HS-27A (cell line): ENCODE measurements at places on chromosomes 11 and 22.

DNA sequence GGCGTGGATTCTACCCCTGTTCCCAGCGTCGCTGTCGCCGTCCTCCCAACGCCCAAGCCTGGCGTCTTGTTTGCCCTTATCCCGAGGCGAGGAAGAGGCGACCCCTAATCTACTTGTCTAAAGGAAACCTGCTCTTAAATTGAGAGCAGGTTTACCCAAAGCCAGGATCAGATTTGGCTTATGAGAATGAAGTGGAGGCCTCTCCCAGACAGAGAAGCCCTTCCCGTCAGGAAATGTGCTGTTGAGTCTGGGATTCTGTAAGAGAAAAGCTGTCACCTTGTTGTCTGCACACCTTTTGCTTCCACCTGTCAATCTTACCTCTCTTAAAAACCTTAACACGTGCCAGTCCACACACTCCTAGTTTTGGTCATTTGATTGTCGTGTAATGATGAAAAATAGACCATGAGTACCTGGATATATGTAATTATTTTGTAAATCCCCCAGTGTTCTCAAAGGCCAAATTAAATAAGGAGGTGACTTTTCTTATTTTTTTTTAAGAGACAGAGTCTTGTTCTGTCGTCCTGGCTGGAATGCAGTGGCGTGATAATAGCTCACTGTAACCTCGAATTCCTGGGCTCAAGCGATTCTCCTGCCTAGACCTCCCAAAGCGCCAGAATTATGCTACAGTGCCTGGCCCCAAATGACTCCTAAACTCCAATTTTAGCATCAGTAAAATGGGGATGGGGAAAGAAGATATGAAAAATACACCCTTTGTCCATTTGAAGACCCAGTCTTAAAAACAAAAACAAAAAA is 627 bp downstream of the GTF2H1 start:
- DNase-seq = no peak

- no peak for DNase-seq
Measured at GRCh38 chr11:794766-795633, 3.1 kb downstream of the SLC25A22 start.

- no peak for DNase-seq
Measured at GRCh38 chr22:46596819-46597218, 23.4 kb upstream of the GRAMD4 start.

DNA sequence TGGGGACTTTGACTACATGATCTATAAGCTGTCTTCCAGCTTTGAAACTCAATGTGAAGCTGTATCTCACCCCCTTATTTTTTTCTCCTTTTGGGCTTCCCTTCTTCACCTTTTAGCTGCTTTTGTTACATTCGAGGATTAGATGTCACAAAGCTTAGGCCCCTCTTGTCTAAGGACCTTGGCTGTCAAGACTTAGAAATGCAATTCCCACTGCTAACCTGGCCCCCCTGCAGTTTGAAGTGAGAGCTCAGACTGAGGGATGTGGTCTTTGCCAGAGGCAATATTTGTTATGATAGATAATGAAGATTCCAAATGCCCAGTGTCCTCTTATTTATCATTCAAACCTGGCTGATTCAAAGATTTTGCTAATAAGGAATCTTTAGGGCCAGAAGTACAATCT is 128.3 kb downstream of the ARL14EP start:
- DNase-seq = no peak

DNA sequence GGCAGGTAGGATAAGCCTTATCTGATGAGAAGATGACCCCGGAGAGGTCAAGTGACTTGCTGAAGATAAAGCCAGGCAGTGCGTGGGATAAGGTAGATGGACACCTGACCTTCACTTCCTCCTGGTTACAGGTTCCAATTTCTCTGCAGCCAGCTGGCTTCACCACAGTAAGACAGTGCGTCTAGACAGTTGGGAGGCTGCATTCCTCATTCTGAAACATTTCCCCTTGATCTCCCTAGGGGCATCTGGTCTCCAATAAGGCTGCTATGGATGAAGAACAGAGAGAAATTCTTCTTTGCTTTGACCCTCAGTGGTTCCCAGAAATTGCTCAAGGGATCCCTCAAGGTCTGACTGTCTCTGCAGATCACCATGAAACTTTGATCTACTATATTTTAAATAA is 211.3 kb downstream of the MYO18B start:
- DNase-seq = no peak

DNA sequence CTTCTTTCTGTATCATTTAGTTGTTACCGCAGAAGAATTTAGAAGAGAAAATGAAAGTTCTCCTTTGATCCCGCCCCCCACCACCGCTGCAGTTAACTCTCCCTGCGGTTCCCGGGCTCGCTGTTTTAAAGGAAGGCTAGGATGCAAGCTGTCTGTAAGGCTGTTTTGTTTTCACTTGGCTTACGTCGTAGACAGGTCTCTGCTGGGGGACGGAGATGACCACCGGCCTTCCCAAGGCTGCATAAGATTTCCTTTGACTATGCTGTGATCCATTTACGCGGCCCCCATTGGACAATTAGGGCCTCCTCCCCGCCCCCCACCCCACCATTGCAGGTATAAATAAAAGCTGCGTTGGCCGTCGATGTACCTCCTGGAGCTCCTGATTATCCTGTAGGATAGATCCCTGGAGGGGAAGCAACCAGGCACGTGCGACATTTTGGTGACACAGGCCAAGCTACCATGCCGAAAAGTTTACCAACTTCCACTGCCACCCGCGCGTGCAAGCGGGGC is 1.4 kb upstream of the CPT1A start:
- no peak for DNase-seq

GRCh38 chr11:19889531-19889930 is 176.9 kb downstream of the NAV2 start:
- DNase-seq = no peak

GRCh38 chr11:119207415-119207960 is 1.3 kb downstream of the CBL start:
- no peak for DNase-seq

DNA sequence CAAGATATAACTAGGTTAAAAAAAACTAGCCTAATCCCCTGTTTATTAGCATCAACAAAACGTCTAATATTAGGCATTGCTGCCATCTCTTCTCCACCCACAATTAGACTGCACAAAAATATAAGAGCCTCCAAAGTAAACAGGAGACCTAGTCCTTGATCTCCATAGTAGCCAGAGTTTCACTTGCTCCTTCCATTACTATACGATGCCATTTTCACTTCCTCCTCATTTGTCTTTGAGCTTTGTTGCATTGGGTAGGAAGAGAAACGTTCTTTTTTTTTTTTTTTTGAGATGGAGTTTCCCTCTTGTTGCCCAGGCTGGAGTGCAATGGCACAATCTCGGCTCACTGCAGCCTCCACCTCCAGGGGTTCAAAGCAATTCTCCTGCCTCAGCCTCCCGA is 42.3 kb upstream of the RDX start:
- DNase-seq = no peak

- no peak for DNase-seq
Measured at GRCh38 chr11:117443266-117444186, 115.9 kb downstream of the CEP164 start.

- DNase-seq = no peak
Measured at GRCh38 chr22:24175160-24175808, 6.0 kb upstream of the SUSD2 start.

DNA sequence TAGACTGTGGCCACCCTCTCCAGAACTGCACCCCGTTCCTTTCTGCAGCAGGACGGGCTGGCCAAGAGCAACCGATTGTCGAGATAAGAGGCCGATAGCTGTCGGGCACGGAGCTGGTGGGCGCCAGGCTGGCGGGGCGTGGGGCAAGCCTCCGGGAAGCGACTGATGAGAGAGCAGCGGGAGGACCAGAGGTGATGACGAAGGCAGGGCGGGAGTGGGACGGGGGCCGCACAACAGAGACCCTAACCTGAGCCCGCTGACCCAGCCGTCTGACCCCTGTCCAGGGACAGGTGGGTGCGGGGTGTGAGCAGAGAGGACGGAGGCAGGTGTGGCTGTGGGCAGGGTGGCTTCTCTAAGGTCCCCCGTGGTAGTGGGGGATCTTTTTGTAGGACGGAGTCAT is 7.3 kb upstream of the BRSK2 start:
- DNase-seq = no peak

GRCh38 chr11:134944986-134945385 is 532.9 kb upstream of the B3GAT1 start:
- no peak for DNase-seq

DNA sequence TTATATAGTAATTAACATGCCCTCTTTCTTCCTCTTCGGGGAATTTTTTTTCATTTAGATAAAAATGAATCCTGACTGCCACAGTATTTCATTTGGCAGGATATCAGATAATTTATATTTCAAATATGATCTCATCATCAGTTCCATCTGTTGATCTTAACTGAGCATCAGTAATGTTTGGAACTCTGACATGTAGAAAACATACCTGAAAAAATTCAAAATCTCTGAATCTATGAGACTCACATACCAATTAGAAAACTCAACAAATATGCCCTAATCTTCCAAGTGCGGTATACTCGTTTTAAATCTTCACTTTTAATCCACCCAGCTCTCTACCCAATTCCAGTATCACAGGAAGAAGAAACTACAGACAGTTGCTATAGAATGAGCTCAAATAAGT is 161.9 kb downstream of the MSANTD4 start:
- no peak for DNase-seq
